ENCODE measurements at places on chromosomes 6 and 20.

GRCh38 chr6:141598487-141598886, 534.2 kb upstream of the GJE1 start:
- DNase-seq = no peak

DNA sequence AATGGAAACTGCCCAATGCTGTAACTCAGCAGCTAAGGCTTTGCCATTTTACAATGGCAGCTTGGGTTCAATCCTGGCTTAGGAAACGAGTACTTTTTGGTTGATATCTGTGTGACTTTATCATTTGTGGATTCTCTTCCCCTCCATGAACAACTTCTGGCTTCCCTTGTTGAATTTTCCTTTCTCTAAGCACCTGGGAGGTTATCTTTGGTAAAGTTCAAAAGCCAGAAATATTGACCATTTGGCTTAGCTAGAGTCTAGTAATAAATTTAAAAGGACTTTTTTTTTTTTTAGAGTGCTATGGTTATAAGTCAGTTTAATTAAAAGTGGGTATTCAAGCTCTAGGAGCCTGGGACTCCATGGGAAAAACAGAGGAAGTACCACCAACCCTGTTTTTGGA, 31.7 kb upstream of the TPD52L1 start:
- no peak for DNase-seq

DNA sequence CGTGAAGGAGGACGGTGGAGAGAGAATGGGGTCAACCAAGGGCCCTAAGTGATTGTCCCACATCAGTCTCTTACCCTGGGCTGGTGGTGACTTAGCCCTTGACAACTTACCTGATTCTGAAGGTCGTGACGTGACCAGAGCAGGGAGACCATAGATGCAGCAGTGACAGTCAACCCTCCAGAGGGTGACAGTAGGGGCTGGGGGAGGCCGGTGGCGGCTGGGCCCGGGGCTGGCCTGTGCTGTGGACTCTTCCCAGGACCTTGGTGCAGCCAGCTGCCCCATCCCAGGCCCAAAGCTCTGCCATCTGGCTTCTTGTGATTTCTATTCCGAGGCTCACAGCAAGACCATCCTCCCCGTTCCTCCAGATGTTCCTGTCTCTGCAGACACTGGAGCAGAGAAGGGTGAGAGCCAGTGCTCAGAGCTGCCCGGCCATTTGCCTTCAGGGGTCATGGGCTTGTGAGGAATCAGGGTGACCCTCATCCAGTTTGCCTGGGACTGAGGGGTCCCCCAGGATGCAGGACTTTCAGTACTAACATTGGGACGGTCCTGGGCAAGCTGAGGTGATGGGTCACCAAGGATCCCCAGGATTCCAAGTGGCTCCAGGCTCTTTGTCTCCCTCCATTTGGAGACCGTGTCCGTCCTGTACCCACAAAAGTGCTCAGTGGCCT, 36.0 kb downstream of the SUMO4 start:
- DNase-seq = no peak

GRCh38 chr6:114000069-114000468, 29.1 kb upstream of the HDAC2 start:
- DNase-seq = no peak

GRCh38 chr6:42984924-42985475, 630 bp downstream of the PPP2R5D start:
- no peak for DNase-seq

- DNase-seq = no peak
These were observed 458.6 kb upstream of the JARID2 start for GRCh38 chr6:14787250-14787649.
